GM03348 (cell line): ENCODE measurements at places on chromosomes 11 and 22.

DNA sequence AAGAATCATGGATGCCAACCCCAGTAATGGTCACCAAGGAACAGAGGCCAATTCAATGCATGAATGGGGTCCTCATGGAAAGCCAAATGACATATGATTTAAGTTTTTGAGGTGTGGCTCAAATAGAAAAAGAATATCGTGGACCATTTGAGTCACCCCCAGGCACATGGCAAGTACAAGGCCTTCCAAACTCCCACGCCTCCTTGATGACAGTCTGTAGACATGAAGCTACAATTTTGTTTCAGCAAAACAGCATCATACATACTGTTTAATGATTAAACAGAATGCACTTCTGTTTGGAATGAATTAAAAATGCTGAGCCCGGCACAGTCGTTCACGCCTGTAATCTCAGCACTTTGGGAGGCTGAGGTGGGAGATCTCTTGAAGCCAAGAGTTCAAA lies 7.4 kb downstream of the FADD start:
- DNase-seq: no peak

DNA sequence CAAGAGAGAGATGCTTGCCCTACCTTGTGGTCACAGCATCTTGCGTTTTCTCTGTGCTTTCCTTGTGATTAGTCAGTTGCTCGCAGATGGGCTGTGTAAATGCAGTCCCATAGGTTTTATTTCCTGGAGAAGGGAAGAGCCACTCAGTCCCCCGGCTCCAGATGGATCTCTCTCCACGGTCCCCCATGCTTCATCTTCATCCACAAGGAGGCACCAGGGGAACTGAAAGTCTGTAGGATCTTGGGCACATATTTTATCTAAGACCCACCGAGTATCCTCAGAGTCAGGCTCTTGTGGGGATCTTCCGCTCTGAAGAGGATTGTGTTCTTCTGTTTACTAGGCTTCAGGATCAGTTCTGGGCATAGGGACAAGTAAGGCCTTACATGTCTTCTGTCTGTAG lies 66.8 kb upstream of the E2F8 start:
- DNase-seq: no peak

- peak; percentile 87 for DNase-seq
Measured at GRCh38 chr11:11841723-11842420, at the start of gene USP47. TSS of gene USP47 (plus strand) at chr11:11841972. CDS start at chr11:11842186, 214 bp downstream.

- no peak for DNase-seq
Measured at GRCh38 chr11:36425561-36426081, 84.5 kb downstream of the TRAF6 start.

- no peak for DNase-seq
Measured at GRCh38 chr11:77303328-77303727, 1.8 kb upstream of the GDPD4 start.

DNA sequence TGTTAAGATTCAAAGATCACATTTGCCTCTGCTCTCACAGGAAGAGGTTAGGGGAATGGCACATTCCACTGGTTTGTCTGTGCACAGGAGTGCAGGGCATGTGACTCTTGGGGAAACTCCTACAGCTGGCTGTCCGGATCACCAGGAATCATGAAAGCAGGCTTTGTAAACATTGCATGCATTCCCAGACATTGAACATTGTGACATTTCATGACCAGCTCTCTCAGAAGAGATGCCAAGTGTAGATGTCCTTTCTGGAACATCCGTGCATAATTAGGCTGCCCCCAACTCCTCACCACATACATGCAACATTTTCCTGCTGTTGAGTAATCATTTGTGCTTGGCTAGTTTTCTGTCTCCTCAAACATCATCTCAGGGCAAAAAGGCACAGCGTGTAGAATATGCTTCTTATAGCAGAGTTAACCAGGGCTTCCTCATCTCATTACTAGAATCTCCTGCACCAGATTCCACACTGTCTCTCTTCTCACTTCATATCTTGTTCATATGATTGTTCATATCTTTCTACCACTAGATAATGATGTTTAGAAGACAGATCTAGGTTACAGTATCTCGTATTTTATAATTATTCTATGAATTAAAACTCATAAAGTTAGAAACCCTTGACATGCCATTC lies 694.7 kb downstream of the NTM start:
- peak; percentile 82 for DNase-seq

DNA sequence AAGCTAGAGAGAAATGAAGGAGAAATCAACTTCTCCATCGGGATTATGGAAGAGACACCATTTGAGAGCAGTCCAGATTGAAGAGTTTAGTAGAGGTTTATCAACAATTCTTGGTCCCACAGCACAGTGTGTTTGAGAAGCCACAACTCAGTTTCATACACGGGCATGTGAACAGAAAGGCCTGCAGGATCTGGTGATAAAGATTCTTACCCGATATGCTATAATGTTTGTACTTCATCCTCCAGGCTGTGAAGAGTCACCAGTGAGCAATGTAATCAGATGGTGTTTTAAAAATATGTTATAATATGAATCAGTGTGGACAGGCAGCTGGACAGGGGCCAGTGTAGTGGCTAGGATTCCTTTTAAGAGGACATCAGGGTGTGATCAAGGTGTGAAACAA lies 29.7 kb upstream of the VWA5A start:
- DNase-seq: no peak

DNA sequence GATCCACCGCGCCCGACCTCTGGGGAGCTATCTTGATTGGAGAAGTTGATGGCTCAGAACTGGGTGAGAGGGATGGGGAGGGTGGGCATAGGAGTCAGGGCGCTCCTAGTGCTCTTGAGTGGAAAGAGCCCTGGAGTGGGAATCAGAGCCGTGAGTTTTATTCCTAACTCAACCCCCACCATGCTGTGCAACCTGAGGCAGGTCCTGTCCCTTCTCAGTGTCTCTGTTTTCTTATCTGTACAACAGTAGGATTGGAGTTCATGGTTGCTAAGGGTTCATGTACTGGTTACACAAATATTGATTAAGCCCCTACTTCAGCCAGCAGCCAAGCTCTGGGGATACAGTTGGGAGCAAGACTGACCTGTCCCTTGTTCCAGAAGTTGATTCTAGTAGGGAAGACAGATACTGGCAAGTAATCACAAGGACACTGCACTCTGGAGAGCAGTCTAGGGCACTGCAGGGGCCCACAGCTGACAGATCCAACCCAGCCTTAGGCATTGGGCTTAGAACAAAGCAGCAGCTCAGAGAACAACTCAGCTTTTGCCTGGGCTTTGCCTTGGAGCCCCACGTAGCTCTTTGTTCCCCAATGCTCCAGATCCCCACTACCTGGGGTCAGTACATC lies 12.4 kb upstream of the DAGLA start:
- DNase-seq: no peak

GRCh38 chr11:66281001-66281400 lies 3.0 kb downstream of the CNIH2 start:
- no peak for DNase-seq

GRCh38 chr11:120375076-120375475 lies 38.9 kb downstream of the ARHGEF12 start:
- no peak for DNase-seq

DNA sequence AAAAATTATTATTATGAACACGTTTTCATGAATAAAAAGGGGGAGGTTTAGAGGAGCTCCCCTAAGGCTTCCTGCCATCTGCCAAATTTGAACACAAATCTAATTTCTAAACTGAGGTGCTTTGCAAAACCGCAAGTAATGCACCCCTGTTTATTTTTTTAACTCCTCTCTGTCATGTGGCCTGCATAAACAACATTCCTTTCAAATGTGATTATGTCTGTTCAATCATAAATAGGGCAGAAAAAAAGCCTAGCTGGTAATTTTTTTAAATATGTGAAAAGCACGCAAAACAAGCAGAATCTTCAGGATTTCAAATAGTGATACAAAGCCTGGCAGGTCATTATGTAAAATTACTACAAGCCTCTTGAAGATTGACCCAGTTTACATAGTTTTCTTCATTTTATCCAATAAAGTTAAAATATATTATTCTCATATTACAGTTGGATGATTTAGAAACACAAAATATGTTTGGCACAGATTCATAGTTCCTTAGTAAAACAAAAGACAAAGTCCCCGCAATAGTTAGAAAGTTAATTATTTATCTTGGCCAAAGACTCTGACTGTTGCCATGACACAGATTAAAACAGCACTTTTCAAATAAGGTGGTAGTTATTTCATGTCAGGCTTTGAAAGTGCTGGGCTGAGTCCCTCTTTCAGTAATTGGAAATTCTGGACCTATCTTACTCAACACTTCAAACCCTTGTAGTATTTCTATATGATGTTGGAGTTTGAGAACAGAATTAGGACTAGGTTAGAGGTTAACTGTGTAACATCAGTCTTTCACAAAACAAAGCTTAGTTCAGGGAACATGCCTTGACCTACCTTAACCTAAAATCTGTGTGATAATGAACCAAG lies 200.3 kb upstream of the MPPED2 start:
- no peak for DNase-seq

- DNase-seq: no peak
Measured at GRCh38 chr11:68961245-68961644, 19.5 kb downstream of the MRGPRD start.

DNA sequence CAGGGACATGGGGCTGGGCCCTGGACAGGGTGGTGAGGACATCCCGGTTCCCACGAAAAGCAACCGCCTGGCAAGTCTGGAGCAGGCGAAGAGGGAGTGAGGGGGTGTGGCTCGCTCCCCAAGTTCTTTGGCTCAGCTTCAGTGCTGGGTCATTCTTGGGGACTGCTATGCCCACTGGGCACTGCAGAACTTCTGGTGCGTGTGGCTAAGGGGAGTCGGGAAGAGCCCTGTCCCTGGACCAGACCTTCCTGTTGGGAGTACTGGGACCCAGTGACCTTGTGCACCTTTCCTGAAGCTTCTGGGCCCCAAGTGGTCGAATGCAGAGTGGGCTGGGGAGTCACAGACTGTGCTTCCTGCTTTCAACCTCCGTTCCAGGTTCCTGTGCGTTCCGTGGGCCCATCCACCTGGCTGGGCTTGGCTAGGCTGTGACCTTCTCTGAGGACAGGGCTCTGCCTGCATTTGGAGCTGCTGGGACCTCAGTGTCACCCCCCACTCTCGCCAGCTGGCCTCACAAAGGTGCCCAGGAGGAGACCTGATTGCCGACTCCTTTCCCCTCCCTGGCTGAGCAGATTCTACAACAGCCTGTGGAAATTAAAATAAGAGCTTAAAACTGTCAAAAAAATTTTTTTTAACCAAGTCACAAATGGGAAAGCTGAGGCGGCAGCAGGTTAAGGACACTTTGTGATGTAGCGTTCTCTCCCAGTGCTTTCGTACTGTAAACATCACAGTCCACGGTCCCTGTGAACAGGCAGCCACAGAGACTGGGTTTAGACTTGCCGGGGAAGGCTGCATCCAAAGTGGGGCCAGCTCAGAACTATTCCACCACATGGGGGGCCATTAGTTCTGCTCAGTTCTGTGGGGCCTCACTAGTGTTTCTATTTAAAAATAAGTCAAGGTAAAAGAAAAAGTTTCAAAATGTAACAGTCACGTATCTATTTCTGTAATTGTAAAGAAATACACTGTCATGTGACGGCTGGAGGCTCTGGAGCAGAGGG lies 63.8 kb upstream of the WNT7B start:
- no peak for DNase-seq

DNA sequence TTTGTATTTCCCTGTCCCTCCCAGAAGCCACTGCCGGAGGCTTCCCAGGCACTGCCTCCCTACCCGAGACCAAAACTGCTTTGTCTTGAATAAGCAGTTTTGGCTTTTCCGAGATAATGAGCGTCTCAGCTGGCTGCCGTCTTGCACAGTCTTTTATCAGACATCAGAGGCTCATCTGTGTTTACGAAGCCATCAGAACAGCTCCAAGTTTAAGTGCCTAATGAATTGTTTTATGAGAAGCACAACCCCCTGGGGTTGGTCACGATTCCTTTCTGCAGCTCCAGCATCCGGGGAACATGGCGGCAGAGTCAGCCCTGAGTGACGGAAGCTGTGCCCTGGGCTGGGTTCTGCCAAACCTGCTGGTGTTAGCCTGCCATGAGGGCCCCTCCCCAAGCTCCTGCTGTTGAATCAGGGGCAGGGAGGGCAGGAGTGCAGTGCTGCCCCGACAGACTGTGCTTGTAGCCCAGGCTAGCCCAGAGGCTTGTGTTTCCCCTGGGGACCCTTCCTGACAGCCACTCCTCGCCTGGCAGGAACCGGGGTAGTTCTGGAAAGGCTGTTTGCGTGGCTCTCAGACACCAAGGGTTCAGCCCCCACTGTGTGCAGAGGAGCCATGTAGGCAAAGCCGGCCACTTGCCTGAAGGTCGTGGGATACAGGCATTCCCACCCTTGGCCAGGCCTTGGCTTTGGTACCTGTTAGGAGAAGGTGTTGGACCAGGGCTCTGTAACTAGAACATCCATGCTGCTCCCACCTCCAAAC lies 96.1 kb downstream of the MORC2 start:
- no peak for DNase-seq

GRCh38 chr11:110463153-110463552 lies 33.4 kb downstream of the FDX1 start:
- DNase-seq: peak; percentile 35

DNA sequence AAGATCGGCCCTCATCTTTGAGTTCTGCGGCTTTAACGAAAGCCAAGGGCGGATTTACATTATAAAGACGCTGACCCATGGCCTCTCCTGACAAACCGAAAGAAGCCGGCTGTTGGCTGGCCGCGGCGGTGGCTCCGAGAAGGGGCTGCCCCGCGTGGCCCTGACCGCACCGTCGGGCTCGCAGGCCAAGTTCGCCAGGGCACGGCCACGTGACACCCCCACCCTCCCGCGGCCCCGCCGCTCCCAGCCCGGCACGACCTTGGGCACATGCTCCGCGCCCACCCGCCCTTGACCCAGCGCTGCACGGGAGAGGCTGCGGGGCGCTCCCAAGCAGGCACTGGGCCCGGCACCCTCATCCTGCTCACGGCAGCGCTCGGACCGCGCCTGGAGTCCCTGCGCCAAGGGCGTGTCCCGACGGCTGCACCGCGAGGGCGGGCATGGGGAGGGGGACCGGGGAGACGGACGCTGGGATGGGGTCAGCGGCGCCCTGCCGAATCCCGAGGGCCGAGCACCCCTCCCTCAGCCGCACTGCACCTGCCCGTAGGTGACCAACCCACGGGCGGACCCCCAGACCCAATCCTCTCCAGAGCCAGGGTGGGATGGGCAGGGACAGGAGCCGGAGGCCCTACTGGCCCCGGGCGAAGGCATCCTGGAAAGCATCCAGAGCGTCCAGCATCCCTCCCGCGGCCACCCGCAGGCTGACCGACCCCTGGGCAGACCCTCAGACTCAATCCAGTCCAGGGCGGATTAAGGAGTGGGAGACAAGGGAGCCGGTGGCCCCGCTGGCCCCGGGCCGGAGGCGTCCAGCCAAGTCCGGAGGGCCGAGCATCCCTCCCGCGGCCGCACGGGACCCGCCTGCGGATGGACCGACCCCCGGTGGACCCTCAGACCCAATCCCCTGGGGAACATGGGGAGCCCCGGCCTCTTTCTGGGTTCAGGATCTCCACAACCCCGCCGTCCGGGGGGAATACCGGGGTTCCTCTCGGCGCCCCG lies 759 bp downstream of the CPT1A start:
- peak; percentile 76 for DNase-seq

GRCh38 chr22:48055827-48056226 lies 1293.4 kb downstream of the TBC1D22A start:
- no peak for DNase-seq

DNA sequence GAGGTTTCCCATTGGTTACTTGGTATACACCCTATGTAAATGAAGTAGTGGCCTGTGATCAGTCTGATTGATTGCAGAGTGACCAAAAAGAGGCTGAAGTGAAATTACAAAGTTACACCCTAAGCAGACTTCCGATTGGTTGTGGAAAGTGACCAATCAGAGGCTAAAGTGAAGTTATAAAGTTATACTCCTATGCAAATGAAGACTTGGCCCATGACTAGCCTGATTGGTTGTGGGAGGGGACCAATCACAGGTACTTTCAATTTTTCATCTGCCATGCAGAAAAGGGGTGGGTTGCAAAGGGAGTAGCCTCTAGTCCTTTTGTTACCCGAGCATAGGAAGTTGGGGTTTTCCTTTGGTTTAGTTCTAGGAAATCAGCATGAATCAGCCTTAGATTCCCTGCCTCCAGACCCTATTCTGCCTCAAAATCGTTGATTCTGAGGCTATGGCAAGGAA lies 18.1 kb upstream of the CSTF3 start:
- no peak for DNase-seq
